ENCODE measurements at places on chromosomes 7 and 10. TPM values are rescaled to one million over a fixed set of nuclear protein-coding genes. Genes with fewer than 3 reads are reported as not detected.

DNA sequence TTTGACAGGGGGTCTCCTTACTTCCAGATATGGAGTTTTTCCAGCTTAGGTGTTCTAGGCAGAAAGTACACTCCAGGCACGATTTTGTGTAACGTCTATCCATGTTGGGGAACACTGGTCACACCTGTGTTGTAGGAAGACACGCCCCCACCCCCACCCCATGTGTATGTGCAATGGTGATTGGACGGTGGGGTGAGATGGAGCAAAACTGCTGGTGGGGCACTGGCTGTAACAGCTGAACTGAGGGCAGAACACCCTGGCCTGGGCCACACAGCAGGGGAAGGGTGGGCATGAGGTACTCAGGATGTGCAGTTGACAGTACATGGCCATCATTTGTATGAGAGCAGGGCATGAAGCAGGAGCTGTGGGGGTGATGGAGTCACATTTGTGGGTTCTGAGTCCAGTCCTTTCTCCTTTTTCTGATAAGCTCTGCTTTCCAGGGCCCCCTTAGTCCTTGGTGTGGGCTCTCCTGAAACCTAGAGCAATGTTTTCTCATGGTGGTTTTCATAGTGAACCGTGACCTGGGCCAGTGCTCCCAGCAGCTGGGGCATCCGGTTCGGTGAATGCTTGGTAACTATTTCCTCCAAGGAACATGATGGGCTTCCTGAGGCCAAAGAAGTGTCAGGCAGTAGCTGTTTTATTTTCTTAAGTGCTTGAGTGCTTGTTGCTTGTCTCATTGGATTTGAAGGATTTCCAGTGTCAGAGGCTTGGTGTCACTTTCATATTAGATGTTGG, 63.4 kb upstream of the AQP1 start:
- no peaks in the 10 kb centered on the region for H3K27me3 ChIP-seq
- H3K4me3 ChIP-seq: no peak overlapping the region
- H3K36me3 ChIP-seq: no peaks in the 10 kb centered on the region
- no peak for DNase-seq
- H3K27ac ChIP-seq: no peak overlapping the region

- no peak overlapping the region for H3K4me3 ChIP-seq
- H3K27me3 ChIP-seq: no peaks in the 10 kb centered on the region
- H3K27ac ChIP-seq: no peak overlapping the region
- H3K36me3 ChIP-seq: no peaks in the 10 kb centered on the region
- DNase-seq: no peak
- no peaks in the 10 kb centered on the region for H3K4me1 ChIP-seq
Measured at GRCh38 chr7:67875558-67875957, 878.9 kb downstream of the TYW1 start.

- H3K36me3 ChIP-seq: peaks cover 14% of the 10 kb centered on the region
- peak overlapping the region; percentile 88 for H3K4me3 ChIP-seq
- no peaks in the 10 kb centered on the region for H3K27me3 ChIP-seq
- peak; percentile 27 for DNase-seq
Measured at GRCh38 chr7:43905956-43906330, 453 bp downstream of the URGCP start.

DNA sequence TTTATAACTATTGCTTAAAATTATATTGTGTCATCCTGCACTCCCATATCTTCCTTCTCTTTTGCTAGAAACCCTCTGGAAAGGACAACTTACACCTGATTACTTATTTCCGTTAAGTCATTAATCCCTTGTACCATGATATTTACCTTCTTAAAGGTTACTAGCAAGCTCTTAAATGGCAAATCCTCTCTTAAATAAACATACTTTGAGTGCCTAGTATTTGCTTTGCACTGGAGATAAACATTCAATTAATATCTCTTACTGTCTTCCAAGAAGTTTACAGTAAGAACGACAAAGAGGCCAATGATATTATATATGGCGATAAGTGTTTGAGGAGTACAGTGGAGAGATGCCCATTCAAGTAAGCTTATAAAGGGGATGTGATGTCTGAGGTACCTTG, 278.3 kb downstream of the HGF start:
- no peaks in the 10 kb centered on the region for H3K27me3 ChIP-seq
- H3K4me3 ChIP-seq: no peak overlapping the region
- no peak for DNase-seq
- no peak overlapping the region for H3K27ac ChIP-seq

GRCh38 chr10:30974355-30974754, 57.3 kb downstream of the ZNF438 start:
- H3K4me1 ChIP-seq: no peaks in the 10 kb centered on the region
- no peak overlapping the region for H3K4me3 ChIP-seq
- DNase-seq: no peak
- no peaks in the 10 kb centered on the region for H3K36me3 ChIP-seq
- H3K27ac ChIP-seq: no peak overlapping the region

- no peaks in the 10 kb centered on the region for H3K36me3 ChIP-seq
- H3K27ac ChIP-seq: no peak overlapping the region
- peaks cover 15% of the 10 kb centered on the region for H3K4me1 ChIP-seq
- DNase-seq: no peak
Measured at GRCh38 chr7:37323966-37324365, 124.7 kb downstream of the ELMO1 start.

DNA sequence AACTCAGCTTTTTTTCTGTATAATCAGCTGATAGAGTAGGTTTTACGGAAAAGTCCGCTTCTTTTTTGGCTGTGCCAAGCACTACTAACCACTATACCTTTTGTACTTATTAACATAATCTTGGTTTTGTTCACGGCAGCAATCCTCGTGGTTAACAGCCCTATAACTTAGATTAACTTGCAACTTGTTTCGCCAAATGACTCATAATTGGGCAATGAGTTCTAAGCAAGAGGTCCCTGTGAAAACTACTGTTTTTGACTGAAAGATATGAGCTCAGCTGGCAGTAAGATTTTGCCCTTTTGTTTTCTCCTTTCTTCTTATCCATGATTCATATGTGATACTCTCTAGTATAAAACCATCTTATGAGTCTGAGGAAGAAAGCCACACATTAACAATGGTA, 345.0 kb upstream of the PCDH15 start:
- H3K27me3 ChIP-seq: no peaks in the 10 kb centered on the region
- DNase-seq: no peak
- no peaks in the 10 kb centered on the region for H3K36me3 ChIP-seq
- no peak overlapping the region for H3K4me3 ChIP-seq

GRCh38 chr10:124655191-124656112, 88.7 kb downstream of the FAM53B start:
- H3K4me3 ChIP-seq: no peak overlapping the region
- no peaks in the 10 kb centered on the region for H3K27me3 ChIP-seq
- no peaks in the 10 kb centered on the region for H3K36me3 ChIP-seq
- DNase-seq: no peak
- peaks cover 7% of the 10 kb centered on the region for H3K4me1 ChIP-seq

DNA sequence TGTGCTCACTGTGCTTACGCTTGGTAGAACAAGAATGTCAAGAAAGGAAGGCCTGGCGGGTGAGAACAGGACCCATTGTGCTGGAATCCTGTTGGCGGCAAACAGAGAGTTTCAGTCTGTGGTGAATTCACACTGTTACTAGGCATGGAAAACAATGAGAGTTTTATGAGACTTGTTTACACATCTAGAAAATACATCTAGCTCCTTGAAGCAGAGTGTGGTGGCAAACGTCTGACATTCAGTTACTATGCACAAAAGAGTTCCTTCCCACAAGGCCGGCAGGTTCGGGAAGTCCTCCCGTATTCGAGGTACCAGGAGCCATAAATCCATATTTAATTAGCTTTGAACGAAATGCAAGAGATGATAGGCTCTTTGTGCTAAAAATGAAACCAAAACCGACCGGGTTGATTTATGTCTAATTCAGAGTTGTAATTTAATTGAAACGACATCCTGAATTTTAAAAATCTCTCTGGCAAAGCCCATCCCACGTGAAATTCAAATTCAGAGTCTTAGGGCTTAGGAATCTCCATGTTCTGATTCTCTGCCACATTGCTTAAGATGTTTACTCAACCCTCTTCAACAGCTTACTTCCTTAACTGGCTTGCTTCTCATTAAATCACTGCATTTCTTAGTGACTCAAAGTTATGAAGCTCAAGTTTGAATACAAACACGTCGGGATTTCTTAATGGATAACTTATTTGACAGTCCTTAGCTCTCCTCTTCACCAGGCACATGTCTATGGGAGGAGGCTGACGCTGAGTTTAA, 299.9 kb upstream of the PITRM1 start:
- H3K27ac ChIP-seq: peak overlapping the region; percentile 78
- no peak overlapping the region for H3K4me3 ChIP-seq
- H3K27me3 ChIP-seq: no peaks in the 10 kb centered on the region
- no peaks in the 10 kb centered on the region for H3K36me3 ChIP-seq
- peak; percentile 68 for DNase-seq
- H3K4me1 ChIP-seq: peaks cover 35% of the 10 kb centered on the region

GSTO2 gene
- total RNA-seq: 0.13 TPM

Data from SJSA1 (cell line).